NCI-H2081 (cell line): ENCODE measurements at places on chromosomes 13 and 19.

DNA sequence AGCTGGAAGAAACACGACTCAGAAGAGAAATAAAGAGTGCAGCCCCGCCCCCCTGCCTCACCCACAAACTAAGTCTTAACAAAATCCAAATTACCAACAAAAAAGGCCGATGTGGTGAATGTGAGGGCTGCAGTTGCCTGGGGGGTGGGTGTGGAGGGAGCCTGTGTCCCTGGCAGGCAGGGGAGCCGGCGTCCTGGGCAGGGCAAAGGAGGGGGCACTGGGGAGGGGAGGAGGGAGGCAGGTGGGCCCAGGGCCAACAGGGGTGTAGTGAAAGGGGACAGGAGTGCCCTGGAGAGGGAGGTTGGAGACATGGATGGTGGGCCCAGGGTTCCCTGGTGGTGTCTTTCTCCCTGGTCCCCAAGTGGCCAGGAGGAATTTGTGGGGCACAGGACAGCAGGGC lies 4.0 kb downstream of the IRGC start:
- no peak for DNase-seq

DNA sequence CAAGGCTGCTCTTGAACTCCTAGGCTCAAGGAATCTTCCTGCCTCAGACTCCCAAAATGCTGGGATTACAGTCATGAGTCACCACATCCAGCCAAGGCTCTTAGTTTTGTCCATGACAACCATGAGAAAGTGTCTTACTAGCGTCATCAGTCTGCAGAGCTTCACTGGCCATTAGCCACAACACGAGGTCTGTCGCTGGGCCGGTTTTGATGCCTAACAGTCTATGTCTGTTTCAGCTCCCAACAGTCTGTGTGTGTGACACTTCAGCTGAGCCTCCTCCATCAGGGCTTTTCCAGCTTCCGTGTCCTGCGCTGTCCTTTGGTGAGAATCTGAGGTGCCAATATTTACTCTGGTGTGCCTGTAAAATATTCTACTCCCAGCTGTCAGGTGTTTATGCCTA lies 47.6 kb downstream of the CEP89 start:
- DNase-seq = no peak

GRCh38 chr13:35598790-35599369 lies 122.4 kb upstream of the MAB21L1 start:
- DNase-seq = no peak

DNA sequence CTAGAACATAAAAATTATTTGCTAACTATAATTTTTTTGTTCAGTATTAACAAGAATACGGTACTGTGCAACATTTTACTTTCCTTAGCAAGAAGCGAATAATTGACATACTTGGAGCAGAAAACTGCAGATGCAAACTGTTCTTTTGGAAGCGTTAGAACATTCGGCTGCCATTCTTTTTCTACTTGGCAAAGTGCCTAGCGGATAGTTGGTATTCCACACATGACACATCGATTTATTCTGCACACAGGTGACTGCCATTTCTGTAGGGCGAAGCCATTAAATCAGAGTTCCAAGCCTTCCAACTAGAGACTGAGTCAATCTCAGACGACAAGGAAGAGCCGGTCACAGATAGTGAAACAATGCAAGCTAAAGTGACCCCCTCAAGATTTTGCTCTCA lies 117.4 kb downstream of the TRPC4 start:
- no peak for DNase-seq

DNA sequence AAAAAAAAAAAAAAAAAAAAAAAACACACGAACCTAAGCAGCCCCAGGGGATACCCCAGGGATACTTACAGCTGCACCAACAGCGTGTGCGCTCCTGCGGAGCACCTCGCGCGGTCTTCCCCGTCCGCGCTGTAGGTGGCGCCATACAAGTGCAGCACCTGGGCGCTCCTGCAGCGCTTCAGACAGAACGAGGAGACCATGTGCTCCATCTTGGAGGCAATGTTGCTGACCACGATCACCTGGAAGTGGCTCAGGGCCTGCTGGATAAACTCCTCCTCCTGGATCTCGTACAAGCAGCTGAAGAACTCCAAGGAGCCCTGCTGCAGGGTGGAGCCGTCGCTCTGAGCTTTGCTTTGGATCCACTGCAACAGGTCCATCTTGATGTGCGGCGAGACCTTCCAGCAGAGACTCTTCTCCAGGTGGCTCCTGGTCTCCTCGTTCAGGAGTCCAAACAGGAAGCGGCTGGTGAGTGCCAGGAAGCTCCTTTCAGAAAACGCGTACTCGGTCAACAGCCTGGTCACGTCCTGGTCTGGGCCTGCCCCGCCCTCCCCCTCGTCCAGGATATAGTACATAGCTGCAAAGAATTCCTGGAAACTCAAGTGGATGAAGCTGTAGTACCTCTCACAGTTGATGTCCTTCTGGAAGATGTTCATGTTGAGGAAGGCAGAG lies 14.5 kb downstream of the NLRP12 start:
- DNase-seq = no peak

GRCh38 chr13:109297628-109298027 lies 488.8 kb downstream of the IRS2 start:
- DNase-seq = no peak

DNA sequence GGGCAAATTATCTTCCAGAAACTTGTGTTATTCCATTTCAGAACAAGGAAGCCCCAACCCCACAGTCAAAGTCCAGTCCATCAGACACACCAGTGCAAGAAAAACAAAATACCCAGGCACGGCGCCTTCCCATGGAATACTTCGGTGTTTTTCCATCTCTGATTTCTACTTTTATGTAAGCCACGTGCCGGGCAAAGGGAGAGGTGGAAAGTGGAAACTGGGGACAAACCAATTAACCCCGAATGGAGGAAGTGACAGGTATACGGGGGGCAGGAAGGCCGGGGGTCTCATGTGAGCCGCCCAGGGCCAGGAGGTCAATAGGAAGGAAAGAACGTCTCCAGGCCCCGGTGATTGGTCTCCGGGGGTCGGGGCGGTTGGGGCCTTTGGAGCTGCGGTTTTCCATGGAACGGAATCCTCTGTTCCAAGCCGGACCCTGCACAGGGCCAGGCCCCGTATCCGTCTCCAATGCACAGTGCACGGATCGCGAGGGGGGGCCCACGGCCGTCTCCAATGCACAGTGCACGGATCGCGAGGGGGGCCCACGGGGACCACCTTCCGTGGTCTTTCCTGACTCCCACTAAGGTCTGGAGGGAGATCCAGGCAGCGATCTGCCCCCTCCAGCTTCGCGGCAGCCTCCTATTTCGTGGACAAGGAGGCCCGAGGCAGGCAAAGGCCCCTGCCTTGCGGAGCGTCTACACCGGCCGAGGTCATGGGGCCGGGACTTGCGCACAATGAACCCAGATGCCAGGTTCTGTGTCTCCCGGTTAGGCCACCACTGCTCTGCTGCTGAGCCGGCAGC lies 79.7 kb downstream of the GADD45B start:
- DNase-seq = no peak

GRCh38 chr19:34365463-34366401 lies 736 bp downstream of the GPI start:
- peak; percentile 1 for DNase-seq

DNA sequence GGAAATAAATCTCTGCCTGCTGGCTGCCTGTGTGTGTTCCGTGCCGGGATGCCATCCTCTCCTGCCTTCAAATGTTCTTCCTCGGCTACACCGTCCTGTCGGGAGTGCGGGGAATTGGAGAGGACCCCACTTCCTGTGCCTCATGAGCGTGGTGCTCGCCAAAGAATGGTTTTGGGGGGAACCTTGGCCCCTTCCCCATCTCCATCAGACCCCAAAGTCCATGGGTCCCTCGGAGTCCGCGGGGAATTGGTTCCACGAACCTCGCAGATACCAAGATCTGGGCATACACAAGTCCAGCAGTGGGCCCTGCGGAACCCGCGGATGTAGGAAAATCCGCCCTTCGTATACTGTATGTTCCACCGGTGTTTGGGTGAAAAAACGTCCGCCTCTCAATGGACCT lies 2.3 kb upstream of the ZNF865 start:
- DNase-seq = no peak

GRCh38 chr19:7247155-7247554 lies 47.1 kb downstream of the INSR start:
- no peak for DNase-seq

DNA sequence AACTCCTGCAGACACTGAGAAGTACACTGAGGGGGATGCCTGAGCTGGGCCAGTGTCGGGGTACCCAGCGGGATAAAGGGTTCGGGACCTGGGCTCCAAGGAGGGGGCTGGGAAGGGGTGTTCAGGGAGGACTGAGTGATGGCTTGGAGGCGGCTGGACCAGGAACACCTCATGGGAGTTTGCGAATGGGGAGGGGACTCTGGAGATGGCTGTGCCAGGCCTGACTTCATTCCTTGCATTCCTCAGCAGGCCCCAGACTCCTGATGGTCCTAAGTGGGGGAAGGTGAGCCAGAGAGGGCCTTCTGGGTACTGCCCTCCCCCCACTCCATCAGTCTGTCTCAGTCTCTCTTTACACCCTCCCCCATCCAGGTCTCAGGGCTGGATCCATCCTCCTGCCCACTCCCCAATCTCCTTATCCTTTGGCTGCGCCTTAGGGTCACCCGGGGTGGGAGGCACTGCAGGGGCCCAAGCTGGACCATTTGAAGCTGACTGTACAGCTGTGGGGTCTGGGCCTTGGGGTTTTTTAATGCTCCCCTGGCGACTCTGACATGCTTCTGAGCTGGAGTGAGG lies 13.8 kb downstream of the PAK4 start:
- no peak for DNase-seq

- no peak for DNase-seq
Observed at GRCh38 chr13:46378411-46378810, 8.6 kb downstream of the RUBCNL start.

DNA sequence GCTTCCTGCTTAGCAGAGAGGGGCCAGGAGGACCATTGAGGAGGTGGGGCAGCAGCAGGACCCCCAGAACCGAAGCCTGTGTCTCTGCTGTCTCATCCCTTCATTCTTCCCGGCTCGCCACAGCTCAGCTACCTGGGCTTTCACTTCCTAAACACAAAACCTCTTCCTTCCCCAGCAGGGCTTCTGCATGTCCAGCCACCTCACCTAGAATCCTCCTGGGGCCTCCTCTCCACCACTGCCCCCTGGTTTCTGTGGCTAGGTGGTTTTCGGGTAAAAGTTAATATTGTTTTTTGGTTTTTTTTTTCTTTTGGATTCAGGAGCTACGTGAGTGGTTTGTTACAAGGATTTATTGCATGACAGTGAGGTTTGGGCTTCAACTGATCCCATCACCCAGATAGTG lies 61.8 kb upstream of the PABPC3 start:
- no peak for DNase-seq

DNA sequence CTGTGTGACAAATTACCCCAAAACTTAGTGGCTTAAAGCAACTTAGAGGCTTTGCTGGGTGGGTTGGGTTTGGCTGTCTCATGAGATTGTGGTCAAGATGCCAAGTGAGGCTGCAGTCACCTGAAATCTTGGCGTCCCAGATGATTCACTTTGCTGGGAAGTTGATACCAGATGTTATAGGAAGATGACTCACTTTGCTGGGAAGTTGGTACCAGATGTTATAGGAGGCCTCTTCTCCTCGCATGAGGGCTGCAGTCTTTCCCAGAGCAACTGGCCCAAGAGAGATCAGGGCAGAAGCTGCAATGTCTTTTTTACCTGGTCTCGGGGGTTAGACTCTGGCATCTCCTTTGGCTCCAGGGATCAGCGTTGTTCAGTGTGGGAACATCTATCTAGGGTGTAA lies 16.8 kb downstream of the TEX29 start:
- DNase-seq = no peak

DNA sequence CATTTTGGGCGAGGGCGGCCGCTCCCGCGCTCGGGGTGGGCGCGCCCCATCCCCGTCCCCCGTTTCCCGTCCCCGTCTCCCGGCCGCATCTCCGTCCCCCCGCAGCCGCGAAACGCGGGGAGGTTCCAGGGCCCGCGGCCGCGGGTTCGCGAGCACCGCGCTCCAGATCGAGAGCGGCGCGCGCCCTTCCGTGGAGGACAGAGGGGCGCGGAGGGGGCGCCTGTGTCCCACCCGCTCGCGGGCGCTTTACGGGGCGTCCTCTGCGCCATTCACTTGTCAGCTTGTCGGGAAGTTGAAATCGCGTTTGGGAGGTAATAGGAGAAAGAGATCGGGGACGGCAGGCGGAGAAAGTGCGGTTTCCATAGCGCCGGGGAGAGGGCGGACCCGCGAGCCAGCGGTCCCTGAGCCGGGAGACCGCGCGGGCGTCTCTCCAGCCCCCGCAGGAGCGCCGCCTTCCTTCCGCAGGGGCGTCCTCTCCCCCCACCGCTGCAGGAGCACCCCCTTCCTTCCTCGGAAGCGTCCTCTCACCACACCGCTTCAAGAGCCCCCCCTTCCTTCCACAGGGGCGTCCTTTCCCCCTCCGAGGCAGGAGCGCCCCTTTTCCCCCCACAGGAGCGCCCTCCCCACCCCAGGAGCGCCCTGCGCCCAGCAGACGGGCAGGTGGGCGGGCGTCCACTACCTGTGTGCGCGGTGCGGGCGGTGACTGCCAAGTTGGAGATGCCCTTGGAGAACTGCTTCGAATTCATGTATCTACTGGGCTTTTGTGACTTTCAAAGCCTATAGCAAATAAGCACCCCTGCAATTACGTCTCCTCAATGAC lies 962 bp upstream of the IRS2 start:
- DNase-seq = no peak

DNA sequence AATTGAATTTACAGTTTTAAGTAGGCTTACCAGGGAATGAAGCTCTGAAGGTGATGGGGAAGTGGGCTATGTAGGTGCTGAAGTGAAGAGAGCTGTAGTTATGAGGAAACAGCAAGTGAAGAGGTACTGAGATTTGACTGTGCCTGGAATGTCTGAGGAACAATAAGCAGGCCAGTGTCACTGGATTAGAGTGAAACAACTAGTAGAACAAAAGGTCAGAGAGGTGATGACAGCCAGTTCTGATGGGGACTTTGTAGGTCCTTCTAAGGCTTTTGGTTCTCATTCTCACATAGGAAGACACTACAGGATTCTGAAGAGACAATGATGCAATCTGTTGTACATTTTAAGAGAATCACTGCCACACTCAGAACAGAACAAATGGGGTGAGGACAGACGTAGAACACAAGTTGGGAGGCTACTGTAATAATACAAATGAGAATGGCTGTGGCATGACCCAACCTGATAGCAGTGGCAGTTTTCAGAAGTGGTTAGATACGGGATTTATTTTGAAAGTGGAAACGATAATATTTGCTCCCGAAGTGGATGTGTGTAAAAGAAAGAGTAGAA lies 130.8 kb downstream of the MYCBP2 start:
- DNase-seq = no peak

- DNase-seq = no peak
Observed at GRCh38 chr19:2022289-2022688, 6.8 kb upstream of the BTBD2 start.
